ENCODE measurements at places on chromosomes 7 and 10.
A peak's percentile ranks its signal among the peaks of the same experiment; 100 is the strongest.

DNA sequence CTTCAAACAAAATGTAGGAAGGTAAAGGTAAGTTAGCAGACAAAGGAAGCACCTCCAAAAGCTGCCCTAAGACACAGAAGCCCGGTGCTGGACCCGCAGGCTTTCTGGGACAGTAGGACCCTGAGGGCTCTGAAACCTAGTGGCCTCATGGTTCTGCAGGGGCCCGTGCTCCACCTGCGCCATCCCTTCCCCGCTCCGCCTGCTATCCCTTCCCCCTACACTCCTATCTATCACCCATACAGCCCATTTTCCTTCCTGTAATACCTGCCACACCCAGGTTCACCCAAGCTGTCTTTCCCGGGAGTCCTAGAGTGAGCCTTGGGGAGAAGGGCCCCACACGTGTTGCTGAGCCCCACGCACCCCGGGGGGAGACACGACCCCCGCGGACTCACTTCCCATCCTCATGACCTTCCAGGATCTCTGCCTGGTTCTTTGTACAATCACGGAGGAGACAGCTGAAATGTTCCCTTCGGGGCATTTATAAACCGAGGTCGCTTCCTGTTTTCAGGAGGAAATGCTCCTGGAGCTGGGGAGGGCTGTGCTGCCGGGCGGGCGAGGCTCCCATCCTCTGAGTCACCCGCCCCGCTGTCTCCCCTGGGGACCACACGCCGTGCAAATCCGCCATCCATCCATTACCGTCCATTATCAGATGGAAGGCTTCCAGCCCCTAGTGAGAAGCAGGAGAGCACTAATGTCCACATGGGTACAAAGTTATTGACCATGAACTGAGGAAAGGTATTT lies 251.7 kb upstream of the PITRM1 start:
- DNase-seq: peak; percentile 79

GRCh38 chr7:44471436-44471835 lies 19.0 kb downstream of the NUDCD3 start:
- no peak for DNase-seq

DNA sequence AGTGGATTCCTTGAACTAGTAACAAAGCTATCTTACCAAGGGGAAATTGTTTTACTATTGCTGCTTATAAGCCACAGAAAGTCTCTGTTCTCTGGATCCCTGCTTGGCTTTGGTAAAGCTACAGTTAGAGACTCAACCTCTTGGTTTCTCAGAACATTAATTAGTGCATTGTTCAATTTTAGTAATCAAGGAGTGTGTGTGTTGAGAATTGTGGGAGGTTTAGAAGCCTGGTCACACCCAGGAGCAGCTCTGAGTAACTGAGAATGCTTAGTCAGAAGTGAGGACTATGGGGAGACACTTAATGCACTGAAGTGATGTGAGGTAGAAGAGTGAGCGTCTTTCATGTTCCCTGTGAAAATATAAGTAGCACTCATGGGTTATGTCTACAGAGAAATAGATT lies 8.2 kb upstream of the ACTA2 start:
- no peak for DNase-seq

DNA sequence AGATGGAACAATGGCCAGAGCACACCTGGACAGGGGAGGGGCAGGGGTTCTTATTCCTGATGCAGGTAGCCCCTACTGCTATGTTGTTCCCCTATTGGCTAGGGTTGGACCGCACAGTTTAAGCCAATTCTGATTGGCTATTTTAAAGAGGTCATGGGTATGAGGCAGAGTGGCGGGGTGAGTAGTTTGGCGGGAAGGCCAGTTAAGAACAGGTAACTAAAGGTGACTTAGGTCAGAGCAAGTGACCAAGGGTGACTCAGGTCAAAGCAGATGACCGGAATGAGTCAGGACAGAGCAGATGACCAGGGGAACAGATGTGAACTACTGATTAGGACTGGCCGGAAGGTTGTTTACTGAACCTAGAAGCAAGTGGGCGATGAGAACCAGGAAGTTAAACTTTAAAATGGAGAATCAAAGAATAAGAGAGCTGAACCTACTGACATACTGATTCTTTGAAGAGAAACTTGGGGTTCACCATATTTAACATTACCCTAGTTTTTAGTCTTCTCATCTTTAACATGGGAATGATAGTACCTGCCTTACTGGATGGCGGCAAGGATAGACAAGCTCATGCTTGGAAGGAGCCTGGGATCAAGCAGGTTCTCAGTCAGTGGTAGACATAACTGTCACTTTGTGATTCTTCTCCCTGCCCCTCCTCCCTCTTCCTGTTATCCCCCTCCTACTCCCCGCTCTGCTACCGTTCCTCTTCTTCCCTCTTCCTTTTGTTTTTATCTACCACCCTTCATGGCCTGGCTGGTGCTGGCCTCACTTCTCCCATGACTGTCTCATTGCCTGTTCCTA lies 55.0 kb downstream of the CCNY start:
- no peak for DNase-seq

- no peak for DNase-seq
Measured at GRCh38 chr7:99459087-99459486, 6.9 kb downstream of the ATP5MF start.

DNA sequence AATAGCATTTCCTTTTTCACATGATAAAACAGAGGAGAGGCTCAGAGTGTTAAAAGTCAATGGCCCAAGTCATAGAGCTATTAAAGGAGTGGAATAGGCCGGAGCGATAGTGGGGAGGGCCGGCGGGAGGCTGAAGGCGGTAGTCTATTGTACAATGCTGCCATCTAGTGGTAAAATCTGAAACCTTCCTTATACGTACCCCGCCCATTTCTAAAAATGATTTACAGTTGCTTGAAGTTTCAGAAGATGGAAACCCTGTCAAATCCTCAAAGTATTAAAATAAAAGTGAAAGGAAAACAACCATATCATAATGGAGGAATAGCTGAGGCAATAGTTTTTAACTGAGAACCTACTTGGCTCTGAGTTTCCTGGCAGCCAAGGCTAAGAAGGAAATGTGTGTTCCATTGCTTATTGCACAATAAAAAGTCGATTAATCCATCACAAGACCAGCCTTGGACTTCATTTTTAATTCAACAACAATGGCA lies 209.1 kb downstream of the CCSER2 start:
- peak; percentile 66 for DNase-seq

GRCh38 chr7:102898532-102898859 lies 14.3 kb upstream of the LRRC17 start:
- DNase-seq: no peak

DNA sequence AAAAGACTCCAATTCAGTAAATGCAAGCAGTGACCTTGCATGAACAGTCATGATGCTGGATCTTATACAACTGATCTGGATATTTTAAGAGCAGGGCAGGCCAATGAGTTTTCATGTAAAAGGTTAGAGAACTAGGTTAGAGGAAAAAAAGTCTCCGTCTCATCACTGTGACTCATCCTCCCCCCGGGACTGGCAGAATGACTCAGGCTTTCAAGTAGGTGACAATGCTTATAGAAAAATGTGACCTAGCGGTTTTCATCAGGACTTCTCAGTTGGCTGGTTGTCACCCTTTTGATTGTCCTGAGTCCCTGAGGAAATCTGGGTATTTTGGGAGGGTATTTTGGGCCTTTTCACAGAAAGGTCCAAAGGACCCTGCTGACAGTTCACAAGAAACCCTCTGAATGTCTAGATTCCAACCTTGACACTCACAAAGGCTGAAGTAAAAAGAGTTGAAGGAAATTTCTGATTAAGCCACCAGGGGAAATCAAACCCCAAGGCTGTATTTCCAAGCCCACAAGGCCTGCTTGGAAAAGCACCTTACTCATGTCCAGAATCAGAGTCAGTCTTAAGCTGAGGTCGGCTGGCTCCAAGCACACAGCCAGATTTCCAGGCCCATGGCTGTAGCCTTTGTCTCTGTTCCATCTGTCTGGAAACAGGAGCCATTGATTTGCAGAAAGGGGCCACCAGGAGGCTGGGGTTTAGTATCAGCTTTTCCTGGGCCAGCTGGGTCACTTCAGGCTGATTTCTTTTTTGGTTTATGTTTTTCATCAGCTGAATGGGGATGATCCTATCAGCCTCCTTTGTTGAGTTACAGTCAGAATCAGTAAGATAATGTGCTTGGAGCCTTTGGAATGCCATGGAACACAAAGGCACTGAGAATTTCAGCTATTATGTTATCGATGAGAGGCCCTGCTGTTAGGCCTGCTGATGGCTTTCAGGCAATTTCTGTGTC lies 226.4 kb upstream of the HABP2 start:
- DNase-seq: peak; percentile 68

- no peak for DNase-seq
Measured at GRCh38 chr10:34666008-34666704, 148.9 kb downstream of the PARD3 start.

DNA sequence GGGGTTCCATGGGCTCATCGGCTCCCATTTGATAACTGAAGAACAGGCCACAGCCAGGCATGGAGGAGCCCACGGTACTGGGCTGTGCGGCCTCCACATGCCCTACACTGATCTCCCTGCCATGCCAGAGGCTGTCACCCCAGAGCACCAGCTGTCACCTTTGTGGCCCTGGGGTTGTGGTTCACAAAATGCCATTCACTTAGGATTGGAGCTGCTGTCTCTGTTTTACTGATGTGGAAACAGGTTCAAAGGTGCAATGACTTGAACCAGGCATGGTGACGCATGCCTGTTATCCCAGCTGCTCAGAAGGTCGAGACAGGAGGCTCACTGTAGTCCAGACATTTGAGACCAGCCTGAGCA lies 4.3 kb upstream of the UPK3B start:
- no peak for DNase-seq

- DNase-seq: peak; percentile 81
Measured at GRCh38 chr10:119395280-119396007, 147.1 kb downstream of the RGS10 start.

- peak; percentile 4 for DNase-seq
Measured at GRCh38 chr10:47378606-47379444, 5.3 kb downstream of the ZNF488 start.

GRCh38 chr10:62095181-62096122 lies 173.2 kb downstream of the RTKN2 start:
- DNase-seq: no peak

DNA sequence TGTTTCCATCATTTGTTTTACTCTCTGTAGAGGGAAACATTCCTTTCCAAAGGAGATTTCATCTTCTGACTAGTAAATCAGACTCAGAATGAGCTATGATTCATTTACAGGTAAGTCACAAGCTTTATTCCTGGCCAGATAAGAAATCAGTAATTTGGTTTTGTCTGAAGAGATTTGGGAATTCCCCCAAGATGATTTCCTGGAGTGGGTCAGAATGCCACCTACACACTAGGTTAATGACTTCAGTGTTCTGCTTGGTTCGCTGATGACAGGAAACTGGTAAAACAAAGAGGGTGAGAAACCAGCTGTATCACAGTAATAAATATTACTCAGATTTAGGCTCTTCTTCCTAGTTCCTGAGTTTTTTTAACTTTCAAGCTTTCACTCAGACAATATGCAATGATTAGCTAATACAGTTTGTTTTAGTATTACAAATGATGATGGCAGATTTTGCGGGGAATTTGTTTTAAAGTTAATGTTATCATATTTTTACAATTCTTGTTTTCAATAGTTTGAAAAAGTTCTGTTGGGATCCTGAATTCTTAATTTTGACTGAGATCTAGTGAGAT lies 8.3 kb upstream of the ASZ1 start:
- no peak for DNase-seq

DNA sequence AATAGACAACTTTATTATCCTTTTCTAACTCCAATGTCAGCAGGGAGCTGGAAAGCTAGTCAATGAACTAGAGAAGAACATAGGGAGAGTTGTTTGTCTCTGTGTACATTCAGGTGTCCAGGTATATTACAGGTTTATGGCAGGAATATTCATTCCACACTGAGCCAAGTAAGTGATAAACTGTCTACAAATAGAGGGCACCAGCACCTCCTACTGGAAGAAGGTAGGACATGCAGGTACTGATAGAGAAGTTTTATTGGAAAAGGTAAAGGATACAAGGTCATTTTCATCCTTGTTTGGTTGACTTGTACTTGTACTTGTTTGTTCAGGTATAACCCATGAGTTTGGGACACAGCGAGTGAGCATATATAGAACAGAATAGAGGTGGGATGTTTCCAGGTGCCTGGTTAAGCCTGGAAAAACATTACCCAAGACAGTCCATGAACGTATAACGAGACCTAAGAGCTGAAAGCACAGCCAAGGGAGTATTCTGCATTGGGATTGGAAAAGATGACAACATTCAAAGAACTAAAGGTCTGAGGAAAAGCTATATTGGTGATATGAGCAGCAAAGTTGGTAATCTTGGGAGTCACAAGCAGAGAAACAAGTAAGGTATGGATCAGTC lies 61.4 kb upstream of the PPP1R3C start:
- no peak for DNase-seq

DNA sequence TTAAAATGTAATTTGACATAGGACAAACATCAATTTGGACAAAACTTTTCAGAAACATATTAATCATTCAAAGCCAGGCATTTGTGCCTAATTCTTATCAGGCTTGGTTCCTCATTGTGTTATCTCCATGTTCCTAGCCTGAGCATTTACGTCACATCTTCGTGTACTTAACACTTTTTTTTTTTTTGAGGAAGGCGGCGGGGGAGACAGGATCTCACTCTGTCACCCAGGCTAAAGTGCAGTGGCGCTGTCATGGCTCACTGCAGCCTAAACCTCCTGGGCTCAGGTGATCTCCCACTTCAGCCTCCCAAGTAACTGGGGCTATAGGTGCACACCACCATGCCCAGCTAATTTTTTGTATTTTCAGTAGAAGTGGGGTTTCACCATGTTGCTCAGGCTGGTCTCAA lies 19.8 kb downstream of the HNRNPA2B1 start:
- DNase-seq: no peak

GRCh38 chr7:30659312-30659711 lies 22.9 kb downstream of the CRHR2 start:
- DNase-seq: no peak

DNA sequence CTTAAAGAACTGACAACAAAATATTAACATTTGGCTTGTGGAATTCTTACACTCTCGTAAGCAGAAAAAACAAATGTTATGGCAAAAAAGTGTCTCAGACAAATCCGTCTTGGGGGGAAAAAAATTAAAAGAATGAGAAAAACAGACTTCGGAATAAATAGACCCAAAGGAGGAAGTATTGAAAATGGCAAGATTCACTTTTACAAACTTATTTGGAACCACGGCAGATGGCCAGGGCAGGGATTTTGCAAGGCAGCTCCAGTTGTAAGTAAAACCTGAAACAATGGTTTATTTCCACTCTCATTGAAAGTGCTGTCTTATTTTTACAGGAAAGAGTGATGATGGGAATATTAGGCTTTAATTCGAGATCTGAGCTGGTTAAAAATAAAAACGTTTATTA lies 1.5 kb upstream of the ZNF438 start:
- peak; percentile 31 for DNase-seq

DNA sequence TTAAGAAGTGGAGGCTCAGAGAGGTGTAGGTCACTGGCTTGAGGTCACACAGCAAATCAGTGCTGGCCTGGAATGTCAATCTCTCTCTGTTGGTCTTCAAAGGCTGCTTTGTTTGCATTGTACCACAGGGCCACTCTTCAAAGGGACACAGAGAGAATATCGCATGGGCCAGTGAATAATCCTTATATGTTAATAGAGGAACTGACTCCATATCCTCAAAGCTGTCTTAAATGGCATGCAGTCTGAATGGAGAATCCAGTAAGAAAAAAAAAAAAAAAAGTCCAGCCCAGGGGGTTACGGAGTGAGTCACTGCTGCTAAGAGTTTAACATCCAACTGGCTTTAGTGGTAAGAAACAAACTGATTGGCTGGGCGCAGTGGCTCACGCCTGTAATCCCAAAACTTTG lies 54.1 kb downstream of the NRAP start:
- no peak for DNase-seq
